Activated CD4-positive, alpha-beta T cell treated with anti-CD3 and anti-CD28 coated beads, Interleukin-2, amount 50 U/mL, for 1 hour (primary cell): ENCODE measurements at places on chromosomes 4 and X.

DNA sequence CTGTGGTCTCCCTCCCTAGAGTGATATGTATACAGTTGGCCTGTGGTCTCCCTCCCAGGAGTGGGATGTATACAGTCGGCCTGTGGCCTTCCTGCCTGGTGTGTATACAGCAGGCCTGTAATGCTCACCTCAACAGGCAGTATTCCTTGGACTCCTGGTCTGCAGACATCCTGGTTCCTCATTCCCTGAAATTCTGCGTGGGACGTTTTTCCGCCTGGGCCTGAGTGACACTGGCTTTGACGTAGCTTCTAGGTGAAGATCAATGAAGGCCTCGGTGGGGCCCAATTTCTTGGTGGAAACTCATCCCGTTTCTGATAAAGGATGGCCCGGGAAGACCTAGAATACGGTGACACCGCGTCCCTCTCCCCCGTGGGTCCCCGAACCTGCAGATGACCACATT is 98.7 kb upstream of the PPP2R3B start:
- DNase-seq = no peak

GRCh38 chr4:186722796-186723291 is 812 bp downstream of the FAT1 start:
- no peak for DNase-seq

DNA sequence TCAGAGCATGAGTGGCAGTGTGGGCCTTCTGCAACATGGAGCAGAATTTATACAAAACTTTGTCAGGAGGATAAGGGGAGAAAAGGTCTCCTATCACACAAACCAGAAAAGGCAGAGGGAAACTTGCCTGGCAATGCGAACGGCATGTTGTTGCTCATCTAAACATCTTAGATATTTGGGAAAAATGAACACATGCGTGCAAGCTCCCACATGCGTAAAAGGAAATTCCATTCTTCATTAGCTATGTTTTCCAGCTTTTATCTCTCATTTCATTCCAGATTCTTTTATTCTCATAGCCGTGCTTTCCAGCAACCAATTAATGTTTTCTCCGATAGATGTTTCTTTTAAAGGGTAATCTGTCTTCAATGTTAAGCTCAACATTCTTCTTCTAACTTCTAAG is 31.3 kb upstream of the GBA3 start:
- no peak for DNase-seq

GRCh38 chr4:85761803-85762528 is 287.0 kb downstream of the ARHGAP24 start:
- no peak for DNase-seq

- no peak for DNase-seq
Observed at GRCh38 chr4:162682651-162683050, 484.0 kb downstream of the NAF1 start.

DNA sequence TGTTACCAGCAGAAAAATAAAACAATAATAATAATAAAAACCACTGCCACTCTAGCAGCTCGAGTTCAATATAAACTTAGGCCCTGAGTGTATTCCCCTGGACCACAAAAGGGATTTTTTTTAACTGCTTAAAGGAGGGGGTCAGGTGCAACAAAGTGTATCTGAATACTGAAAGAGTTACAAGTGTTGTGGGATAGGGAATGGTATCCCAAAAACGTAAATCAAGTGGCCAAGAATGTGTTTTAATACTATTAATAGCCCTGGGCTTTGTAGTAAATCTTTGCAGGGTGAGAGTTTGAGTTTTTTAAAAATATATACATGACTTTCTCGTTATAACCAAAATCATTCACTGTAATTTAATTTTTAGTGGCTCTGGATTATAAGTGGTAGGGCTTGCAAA is 860.1 kb upstream of the INTU start:
- no peak for DNase-seq
